ENCODE measurements at places on chromosomes 2 and 18.

GRCh38 chr2:25899404-25899970 lies 21.2 kb upstream of the ASXL2 start:
- ATAC-seq, result no peak

DNA sequence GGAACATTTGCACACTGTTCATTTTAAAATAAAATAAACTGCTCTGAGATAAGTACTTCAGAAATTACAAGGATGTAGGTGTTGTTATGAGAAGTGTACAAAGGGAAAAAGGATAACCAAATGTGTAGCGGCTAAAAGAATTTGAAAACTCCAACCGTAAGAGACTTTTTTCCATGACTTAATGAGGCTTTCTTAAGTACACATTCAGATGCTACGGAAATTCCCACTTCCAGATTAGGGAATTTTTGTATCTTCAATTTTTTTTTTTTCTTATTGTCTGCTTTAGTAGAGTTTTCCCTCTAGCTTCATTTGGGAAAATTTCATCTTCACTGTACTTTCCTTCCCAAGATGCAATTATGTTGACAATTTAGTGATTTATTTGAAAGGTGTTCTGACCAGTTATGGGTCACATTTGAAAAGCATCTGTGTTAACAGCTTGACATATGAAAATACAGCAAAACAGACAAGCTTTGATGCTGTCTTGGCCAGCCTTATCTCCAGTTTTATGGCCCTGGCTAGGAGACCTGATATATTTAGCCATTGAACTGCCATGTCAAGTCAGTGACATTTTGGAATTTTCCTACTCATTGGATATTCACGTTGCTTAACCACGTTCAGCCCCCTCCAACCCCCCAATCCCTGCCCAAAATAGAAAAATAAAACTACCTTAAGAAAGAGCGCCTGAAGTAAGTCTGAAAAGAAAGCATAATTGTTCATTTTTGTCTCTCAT lies 105.6 kb downstream of the FEZ2 start:
- ATAC-seq, result no peak

- no peak for ATAC-seq
These were observed 298.3 kb downstream of the RBM43 start for GRCh38 chr2:150963336-150963735.

DNA sequence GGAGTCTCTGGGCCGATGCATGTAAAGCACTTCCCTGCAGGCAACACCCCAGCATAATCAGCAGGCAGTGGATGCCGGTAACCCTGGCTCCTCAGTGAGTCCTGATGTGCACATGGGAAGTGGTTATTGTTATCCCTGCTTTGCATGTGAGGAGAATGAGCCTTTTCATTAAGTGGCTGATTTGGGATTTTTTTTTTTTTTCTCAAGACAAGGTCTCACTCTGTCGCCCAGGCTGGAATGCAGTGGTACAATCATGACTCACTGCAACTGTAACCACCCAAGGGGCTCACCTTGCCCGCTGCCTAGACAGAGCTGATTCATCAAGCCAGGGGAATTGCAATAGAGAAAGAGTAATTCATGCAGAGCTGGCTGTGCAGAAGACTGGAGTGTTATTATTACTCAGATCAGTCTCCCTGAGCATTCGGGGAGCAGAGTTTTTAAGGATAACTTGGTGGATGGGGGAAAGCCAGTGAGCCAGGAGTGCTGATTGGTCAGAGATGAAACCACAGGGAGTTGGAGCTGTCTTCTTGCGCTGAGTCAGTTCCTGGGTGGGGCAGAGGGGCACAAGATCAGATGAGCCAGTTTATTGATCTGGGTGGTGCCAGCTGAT lies 95.4 kb downstream of the SOCS6 start:
- ATAC-seq, result peak; percentile 91

DNA sequence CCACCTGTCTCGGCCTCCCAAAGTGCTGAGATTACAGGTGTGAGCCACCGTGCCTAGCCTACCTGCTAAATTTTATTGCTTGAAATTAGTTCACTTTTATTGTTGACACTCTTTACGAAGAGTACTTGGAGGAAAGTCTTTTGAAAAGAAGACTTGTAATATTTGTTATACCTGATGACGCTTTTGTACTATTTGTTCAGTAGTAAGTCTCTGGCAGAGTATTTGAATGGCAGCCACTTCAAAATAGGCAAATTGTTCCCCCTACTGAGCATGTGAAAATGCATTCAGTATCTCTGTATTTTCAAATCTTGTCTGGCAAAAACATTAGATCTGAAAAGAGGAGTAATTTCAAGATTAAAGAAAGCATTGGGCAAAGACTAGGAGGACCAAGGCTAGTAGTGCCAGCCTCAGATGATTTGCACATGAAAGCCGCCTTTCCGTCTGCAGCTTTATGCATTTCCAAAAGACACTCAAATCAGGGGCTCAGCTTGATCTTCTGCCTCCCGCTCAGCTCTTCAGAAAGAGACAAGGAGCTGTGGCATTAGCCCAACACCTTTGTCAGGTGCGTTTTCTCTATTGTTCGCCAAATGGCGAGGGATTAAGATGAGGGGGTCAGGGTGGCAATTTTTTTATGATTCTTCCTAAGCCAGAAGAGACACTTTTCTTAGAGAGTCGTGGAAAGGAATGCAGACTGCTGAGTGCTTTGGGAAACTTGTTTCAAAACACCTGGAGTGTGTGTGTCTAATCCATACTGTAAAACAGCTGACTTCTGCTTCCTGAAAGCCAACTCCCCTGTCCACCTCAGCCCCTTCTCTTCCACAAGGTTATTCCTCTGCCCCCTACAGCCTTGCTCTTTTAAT lies 18.8 kb upstream of the FOXI3 start:
- no peak for ATAC-seq

DNA sequence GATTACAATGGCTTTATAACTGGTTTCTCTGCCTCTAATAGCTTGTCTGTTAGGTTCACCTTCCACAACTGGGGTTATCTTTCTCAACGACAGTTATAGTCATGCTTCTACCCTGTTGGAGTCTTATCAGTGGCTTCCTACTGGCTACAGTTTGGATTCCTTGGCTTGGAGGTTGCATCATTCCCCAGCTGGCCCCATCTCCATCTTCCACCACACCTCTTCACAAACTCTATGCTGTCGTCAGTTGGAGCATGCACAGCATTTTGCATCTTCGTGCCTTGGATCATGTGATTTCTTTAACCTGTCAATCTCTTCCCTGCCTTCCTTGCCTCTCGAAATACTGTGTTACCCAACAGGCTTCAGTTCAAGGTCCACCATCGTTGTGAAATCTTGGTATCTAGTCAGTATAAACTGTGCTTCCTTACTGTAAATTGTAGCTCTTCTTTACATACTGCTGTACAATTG lies 316.3 kb upstream of the CXCR4 start:
- ATAC-seq, result no peak

DNA sequence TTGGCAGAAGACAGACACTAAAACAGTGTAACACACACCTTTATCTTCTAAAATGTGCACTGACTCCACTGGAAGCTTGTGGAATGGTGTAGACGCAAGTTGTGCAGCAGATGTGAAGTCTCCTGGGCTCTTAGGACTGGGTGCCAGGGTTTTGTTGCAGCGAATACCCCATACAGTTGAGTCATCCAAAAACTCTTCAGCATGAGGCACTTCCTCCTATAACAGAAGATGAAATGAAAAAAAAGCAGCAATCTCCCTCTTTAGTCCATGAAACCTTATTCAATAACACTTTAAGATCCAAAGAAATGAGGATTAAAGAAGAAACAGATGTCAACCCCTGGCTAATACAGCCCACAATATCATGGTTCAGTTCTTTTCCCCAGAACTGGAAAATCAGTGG lies 22.2 kb downstream of the BUB1 start:
- ATAC-seq, result no peak

DNA sequence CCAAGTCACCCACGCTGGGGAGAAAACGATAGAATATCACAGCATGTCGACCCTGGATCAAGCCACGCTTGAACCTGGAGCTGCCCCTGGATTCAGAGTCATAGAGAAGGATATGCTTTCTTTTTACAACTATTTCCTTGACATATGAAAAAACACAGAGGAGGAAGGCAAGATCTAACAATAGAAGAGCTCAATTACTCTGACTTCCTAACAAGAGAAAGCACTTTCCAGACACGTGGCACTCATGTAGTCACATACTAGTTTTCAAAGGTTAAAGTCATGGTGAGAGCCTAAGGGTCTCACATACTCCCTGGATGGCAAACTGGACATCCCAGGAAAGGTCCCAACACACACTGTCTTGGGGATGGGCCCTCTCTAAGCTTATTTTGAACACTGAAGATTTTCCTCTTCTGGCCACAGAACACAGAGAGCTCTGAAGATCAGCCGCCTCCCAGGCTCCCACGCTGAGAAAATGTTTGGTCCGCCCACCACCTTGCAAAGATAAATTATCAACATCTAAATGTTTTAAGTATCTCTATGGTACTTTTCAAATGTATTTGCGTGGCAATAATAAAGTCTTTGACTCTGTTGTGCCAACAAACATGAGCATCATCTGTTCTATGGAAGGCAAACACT lies 4.9 kb downstream of the PXDN start:
- ATAC-seq, result no peak

- ATAC-seq, result no peak
These were observed 10.9 kb upstream of the GULP1 start for GRCh38 chr2:188280811-188281222.

DNA sequence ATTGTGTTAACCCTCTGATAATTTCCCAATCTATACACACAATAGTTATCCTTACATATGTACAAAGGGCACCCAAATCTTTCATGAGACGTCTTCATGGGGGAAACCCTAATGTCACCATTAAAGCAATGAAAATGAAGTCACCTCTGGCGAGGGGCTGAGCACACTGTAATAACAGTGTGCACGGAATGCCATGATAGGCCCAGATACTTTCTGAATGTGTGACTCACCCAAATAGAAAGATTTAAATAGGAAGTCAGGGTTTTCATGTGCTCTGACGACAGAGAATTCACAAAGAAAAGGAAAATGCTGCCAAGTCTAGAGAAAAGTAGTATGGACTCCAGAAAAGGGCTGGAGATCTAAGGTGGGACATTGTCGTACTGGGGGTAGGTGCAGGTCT lies 128.3 kb downstream of the SATB2 start:
- ATAC-seq, result no peak

DNA sequence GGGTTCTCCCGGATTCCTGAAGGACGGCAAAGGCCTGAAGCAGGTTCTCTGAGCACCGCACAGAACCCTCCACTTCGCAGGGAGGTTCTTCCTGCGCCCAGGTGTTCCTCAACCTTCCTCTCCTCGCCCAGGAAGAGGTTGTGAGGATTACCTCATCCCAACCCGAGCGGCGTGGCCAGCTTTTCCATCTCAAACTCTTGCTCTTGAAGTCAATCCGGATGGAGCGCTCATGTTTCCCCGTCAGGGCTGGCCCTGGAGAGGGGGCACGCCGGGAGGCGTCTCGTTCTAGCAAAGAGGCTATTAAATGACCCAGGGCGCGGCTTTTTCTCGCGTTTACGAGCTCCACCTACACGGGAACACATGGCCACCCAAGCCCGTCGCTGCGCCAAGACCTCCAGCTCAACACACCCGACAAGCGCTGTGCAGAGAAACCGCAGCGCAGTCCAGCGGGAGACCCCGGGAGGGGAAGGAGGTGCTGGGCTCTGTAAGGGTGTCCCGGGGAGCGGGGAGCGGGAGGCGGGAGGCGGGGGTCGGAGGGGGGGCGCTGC lies 540 bp upstream of the RAB10 start:
- ATAC-seq, result peak; percentile 72

GRCh38 chr2:20541294-20541640 lies 94.4 kb downstream of the RHOB start:
- ATAC-seq, result no peak

DNA sequence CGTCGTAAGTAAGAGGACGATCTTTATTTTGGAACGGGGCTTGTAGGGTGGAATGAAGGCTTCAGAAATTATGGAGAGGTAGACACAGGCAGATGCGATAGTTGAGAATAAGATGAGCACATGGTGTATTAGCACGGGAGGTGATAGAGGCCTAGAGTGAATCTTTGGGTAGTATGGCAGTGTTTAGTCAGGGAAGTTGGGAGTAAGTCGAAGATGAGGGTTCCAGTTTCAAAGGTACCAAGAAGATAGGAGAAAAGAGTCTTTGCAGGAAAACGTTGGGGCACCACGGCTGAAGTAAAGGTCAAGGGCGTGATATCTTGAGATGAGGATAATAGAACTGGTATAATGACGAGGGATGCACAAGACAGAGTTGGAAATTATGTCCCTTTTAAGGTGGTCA lies 654 bp downstream of the PIK3C3 start:
- peak; percentile 64 for ATAC-seq

DNA sequence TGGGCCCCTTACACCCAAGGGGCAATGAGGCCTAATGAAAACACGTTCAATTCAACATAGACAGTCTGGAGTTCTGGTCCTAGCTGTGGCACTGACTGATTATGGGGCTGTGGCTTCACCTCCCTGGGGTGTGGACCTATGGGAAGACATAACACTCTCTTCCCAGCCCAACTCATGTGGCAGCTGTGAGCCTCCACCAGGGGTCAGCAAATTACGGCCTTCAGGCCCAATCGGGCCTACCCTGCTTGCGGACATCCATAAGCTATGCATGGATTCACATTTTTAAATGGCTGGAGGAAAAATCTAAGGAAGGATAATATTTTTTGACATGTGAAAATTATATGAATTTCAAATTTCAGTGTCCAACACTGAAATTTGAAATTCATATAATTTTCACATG lies 101.3 kb downstream of the LOXHD1 start:
- peak; percentile 64 for ATAC-seq

GRCh38 chr2:35080231-35080910 lies 1275.2 kb upstream of the CRIM1 start:
- ATAC-seq, result no peak

DNA sequence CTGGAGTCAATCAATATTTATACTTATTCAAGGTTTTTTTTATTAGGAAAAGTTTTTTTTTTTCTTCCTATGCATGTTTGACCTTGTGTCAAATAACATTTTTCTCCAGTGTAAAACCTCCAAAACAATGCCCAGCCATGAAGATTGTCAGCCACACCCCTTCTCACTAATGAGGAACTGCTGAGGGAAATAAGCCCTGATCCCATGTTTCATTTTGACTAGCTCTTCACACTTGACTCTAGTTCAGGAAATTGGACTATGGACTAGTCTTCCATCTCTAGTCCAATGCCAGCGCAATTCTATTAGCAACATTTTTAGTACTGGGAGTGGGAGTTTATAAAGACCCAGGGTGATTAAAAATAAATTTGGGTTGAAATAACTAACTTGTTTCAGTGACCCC lies 275.6 kb upstream of the CXCR4 start:
- ATAC-seq, result no peak
